Fibroblast of lung (primary cell): ENCODE measurements at places on chromosomes 7 and 10. TPM values are rescaled to one million over a fixed set of nuclear protein-coding genes. Genes with fewer than 3 reads are reported as not detected.

DNA sequence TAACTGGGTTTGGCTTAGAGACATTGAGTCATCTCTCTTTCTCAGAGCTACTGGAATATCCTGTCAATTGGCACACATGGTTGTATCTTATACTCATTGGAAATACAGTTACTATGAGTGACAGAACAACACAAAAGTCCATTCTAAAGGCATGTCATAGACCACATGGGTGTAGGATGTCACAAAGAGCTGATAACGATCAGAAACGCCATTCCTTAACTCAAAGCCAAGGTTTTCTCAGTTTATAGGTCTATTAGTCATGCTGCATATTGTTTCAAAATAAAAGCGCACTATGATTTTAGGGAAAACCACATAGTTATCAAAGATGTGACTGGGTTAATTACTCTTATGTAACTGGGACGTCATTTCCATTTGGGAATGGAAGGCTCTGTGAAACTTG, 147.2 kb upstream of the FAM171A1 start:
- H3K4me3 ChIP-seq, result no peak overlapping the region
- H3K4me1 ChIP-seq, result no peaks in the 10 kb centered on the region
- H3K36me3 ChIP-seq, result no peaks in the 10 kb centered on the region
- no peaks in the 10 kb centered on the region for H3K27me3 ChIP-seq
- DNase-seq, result peak; percentile 21

- H3K27me3 ChIP-seq, result no peaks in the 10 kb centered on the region
- no peak overlapping the region for H3K27ac ChIP-seq
- H3K4me3 ChIP-seq, result no peak overlapping the region
Observed at GRCh38 chr10:117259279-117259678, 18.4 kb downstream of the SLC18A2 start.

DNA sequence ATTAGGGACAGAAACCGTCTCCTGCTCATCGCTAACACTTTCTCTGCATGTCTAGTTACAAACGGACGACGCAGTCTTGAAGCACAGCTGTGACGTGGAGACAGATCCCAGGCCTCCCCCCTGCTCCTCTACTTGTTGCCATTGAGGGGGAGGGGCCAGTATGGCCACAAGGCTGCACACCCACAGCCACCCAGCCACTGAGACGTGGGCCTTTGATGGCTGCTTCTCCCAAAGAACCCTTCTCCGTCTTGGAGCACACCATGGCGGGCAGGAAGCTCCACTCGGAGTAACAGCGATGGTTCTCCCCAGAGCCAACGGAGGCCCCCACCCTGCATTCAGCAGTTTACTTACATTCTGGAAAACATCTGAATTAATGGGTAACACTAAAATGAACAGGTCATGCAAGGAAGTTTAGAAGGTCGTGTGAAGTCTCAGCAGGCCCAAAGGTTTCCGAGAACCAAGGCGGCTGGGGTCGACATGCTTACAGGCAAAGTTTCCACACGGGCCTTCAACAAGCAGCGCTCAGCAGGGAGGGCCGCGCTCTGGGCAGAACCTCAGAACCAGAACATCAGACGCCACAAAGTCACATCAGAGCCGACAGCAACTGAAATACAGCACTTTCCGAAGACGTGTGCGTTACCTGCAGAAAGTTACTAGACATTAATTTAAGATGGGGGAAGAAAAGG, 169.6 kb downstream of the DIP2C start:
- no peak overlapping the region for H3K4me3 ChIP-seq
- DNase-seq, result no peak
- H3K27ac ChIP-seq, result no peak overlapping the region

GRCh38 chr7:90530263-90530662, 60.8 kb downstream of the PTTG1IP2 start:
- H3K4me1 ChIP-seq, result no peaks in the 10 kb centered on the region
- no peaks in the 10 kb centered on the region for H3K27me3 ChIP-seq
- peak; percentile 67 for DNase-seq
- H3K4me3 ChIP-seq, result no peak overlapping the region

DNA sequence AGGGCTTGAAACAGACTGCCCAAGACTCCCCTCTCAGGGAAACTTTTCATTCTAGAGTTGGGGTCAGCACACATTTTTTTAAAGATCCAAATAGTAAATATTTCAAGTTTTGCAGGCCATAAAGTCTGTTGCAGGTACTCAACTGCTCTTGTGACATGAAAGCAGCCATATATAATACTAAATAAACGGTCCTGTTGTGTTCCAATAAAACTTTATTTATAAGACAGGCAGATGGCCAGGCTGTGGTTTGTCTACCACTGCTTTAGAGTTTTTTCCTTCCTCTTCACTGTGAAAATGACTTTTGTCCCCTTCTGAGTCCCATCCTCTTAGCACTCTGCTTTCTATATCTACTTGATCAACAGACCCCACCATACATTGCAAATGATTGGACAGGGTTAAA, 40.5 kb upstream of the TM9SF3 start:
- H3K27me3 ChIP-seq, result no peaks in the 10 kb centered on the region
- H3K4me1 ChIP-seq, result no peaks in the 10 kb centered on the region
- H3K36me3 ChIP-seq, result no peaks in the 10 kb centered on the region
- no peak for DNase-seq
- no peak overlapping the region for H3K27ac ChIP-seq

GRCh38 chr7:106031300-106032035, 68.4 kb downstream of the CDHR3 start:
- H3K4me3 ChIP-seq, result no peak overlapping the region
- H3K36me3 ChIP-seq, result no peaks in the 10 kb centered on the region

DNA sequence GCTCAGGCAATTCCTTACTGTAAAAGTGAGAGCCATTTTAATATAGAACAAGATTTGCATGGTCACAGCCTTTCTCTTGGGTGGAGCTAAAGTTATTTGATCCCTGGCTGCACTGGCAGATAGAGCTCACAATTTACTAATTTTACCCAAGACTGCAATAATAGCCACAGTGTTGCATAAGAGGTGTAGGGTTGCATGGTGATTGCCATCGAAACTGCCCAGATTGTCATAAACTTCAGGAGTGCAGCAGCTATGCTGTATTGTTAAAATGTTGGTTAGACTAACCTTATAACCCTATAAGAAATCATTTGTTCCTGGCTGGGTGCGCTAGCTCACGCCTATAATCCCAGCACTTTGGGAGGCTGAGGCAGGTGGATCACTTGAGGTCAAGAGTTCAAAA, 50.0 kb downstream of the VCL start:
- no peaks in the 10 kb centered on the region for H3K27me3 ChIP-seq
- H3K27ac ChIP-seq, result peak overlapping the region; percentile 21
- peaks cover 18% of the 10 kb centered on the region for H3K4me1 ChIP-seq
- peak; percentile 56 for DNase-seq
- H3K36me3 ChIP-seq, result no peaks in the 10 kb centered on the region
- H3K4me3 ChIP-seq, result no peak overlapping the region

DNA sequence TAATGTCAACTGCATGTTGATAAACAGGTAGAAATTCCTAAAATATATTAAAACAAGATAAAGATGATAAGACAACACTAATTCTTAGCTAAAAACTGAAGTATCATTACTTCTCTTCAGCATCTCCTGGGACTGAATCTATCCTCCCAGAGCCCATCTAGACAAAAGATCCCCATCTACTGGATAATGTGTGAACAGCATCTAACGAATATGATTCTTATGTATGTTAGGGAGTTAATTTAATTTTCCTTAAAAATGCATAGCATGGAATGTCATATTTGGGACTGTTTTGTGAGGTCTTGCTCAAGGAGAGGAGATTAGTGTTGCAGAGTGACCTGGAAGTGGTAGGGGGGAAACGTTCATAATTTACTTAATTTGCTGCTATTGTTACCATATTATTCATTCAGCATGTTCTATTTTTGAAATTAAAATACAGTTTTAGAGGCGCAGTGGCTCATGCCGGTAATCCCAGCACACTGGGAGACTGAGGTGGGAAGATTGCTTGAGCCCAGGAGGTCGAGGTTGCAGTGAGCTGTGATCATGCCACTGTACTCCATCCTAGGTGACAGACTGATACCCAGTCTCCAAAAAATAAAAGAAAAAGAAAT, 305.1 kb upstream of the CSTF2T start:
- H3K4me3 ChIP-seq, result no peak overlapping the region
- H3K36me3 ChIP-seq, result no peaks in the 10 kb centered on the region
- no peaks in the 10 kb centered on the region for H3K27me3 ChIP-seq
- no peak overlapping the region for H3K27ac ChIP-seq

DNA sequence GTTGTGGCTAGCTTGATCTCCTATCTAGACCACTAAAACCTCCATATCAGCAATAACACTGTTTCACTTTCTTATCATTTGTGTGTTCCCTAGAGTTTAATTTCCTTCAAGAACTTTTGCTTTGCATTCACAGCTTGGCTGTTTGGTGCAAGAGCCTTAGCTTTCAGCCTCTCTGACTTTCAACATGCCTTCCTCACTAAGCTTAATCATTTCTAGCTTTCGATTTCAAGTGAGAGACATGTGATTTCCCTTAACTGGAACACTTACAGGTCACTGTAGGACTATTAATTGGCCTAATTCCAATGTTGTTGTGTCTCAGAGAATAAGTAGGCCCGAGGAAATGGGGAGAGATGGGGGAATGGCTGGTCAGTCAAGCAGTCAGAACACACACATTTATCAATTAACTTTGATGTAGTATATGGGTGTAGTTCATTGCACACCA, 10.6 kb upstream of the BPGM start:
- no peaks in the 10 kb centered on the region for H3K27me3 ChIP-seq
- no peak for DNase-seq
- no peak overlapping the region for H3K27ac ChIP-seq
- no peaks in the 10 kb centered on the region for H3K36me3 ChIP-seq
- H3K4me3 ChIP-seq, result no peak overlapping the region

DNA sequence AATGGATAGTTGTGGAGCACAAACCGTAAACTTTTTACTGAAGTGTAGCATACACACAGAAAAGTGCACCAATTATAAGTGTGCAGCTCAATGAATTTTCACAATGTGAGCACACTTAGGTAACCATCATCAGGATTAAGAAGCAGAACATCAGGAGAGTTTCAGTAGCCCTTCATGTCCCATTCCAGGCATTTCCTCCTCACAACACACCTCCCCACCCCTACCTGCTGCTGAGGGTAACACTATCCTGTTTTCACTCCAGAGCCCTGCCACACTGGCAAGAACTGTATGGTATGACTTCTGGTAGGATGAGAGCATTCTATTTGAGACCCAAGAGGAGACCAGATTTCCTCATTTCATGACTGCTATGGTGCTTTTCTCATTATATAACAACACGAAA, 166.5 kb downstream of the PPP1R3A start:
- H3K36me3 ChIP-seq, result no peaks in the 10 kb centered on the region
- H3K27ac ChIP-seq, result no peak overlapping the region
- no peak overlapping the region for H3K4me3 ChIP-seq
- no peaks in the 10 kb centered on the region for H3K4me1 ChIP-seq
- DNase-seq, result no peak

DNA sequence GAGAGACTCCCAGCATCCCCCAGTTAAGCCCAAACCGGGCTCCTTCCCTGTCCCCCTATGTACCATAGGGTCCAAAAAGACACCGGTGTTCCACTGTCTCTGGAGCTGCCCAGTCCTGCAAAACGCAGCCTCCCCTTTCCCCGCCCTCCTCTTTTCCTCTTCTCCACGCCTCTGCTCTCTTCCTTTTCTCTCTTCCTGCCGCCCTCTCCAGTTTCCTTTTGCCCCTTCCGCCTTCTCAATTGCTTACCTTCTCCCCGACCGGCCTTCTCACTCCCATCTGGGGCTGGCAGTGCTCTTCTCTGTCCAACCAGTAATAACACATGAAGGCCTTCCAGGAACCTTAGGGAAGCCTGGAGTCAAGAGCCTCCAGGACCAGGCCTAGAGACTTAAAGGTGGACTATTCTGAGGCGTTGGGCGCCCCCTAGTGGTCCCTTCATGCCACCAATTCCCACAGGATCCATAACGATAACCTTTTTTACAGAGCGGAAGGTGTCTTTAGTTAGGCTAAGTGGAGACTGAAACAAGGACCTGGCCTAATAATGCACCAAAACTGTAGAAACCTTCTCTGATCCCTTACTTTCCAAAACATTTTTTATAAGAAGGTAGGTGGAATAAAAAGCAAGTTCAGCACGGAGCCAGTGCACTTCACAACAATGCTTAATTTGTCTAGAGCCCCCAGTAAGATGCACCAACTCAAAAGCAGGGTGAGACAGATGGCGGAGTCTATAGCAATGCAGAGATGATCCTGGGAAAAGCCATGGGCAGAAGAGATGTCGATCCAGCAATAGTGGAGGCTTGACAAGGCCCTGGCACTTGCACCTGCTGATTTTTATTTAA, 27.2 kb upstream of the MSRB2 start:
- peak; percentile 73 for DNase-seq
- no peaks in the 10 kb centered on the region for H3K36me3 ChIP-seq
- no peak overlapping the region for H3K4me3 ChIP-seq
- H3K4me1 ChIP-seq, result no peaks in the 10 kb centered on the region

GRCh38 chr7:95871075-95871848, 98.9 kb downstream of the DYNC1I1 start:
- H3K4me1 ChIP-seq, result no peaks in the 10 kb centered on the region
- no peak overlapping the region for H3K4me3 ChIP-seq
- peak; percentile 65 for DNase-seq
- H3K27ac ChIP-seq, result no peak overlapping the region

DNA sequence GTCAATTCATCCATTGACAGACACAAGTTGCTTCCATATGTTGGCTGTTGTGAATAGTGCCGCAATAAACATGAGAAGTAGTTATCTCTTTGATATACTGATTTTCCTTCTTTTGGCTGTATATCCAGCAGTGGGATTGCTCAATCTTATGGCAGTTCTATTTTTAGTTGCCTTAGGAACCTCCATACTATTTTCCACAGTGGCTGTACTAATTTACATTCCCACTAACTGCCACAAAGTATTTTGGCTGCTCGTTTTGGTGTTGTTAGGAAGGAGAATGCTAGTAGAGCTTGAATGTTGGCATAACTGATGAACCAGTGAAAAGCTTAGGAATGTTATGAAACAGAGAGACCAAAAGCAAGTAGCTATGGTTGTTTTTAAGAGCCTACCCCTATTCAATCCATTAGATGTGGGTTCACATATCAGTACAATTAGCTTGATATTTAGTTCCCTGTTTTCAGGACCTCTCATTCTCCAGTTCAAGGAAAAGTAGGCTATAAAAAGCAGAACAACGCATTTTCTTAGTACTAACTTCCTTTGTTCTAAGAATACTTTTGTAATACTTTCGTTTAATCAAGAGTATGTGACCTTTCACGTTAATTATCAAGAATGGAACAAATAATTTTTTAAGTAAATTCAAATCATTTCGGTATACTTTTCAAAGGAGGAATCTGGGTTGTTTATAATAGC, 100.3 kb downstream of the FAS start:
- peaks cover 3% of the 10 kb centered on the region for H3K4me1 ChIP-seq
- no peak overlapping the region for H3K27ac ChIP-seq
- no peaks in the 10 kb centered on the region for H3K27me3 ChIP-seq
- H3K4me3 ChIP-seq, result no peak overlapping the region
- H3K36me3 ChIP-seq, result no peaks in the 10 kb centered on the region

GRCh38 chr7:156123362-156123761, 311.1 kb upstream of the SHH start:
- DNase-seq, result no peak
- H3K27me3 ChIP-seq, result no peaks in the 10 kb centered on the region
- H3K4me3 ChIP-seq, result no peak overlapping the region
- H3K27ac ChIP-seq, result no peak overlapping the region

- no peak for DNase-seq
- peaks cover 1% of the 10 kb centered on the region for H3K27me3 ChIP-seq
- no peak overlapping the region for H3K4me3 ChIP-seq
- no peak overlapping the region for H3K27ac ChIP-seq
- no peaks in the 10 kb centered on the region for H3K36me3 ChIP-seq
- no peaks in the 10 kb centered on the region for H3K4me1 ChIP-seq
Observed at GRCh38 chr10:110144507-110144906, 62.9 kb upstream of the MXI1 start.

The HTR5A gene
- total RNA-seq, result not detected in 2 replicates

The VGF gene
- 0.26 and 0.66 TPM in 2 replicates for total RNA-seq

The MAGI2 gene
- total RNA-seq, result 9.2 and 17.0 TPM in 2 replicates

The NUTM2E gene
- under 0.01 TPM in 1 of 2 replicates, not detected in the other for total RNA-seq

The SVIL gene
- 60.9 and 94.3 TPM in 2 replicates for total RNA-seq

The NKX1-2 gene
- not detected in 2 replicates for total RNA-seq

The BEND7 gene
- 9.2 and 10.6 TPM in 2 replicates for total RNA-seq
